ENCODE measurements at places on chromosomes 3 and 15.

DNA sequence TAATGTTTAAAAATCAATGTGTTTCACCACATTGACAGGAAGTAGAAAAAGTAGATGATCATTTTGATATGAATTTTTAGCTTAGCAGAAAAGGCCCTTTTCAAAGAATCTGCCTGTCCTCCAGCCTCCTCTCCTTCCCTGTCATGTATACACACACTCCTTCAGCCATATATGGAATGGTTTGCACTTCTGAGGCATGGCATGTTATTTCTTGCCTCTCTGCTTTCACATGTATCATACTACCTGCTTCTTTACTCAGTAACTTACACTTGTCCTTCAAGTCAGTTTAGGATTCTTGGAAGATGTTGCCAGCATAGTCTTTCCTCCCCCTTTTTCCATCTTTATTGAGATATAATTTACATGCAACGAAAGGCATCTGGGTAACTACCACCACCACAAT lies 79.0 kb downstream of the REC114 start:
- DNase-seq = no peak

DNA sequence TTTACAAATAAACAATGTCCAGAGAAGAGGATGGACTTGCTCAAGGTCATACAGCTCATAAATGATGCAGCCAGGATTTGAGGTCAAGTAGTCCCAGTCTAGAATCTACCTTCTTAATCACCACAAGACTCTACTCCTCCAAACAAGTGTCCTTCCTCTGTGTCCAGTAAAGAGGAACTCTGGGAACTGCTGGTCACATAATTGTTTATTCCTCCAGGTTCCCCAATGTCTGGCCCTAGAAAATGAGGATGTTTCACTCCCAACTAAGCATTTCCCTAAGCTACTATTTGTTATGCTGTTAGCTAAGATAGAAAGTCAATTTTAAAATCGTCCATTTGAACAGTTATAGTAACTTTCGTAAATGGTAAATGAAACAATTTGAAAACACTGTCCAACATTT lies 192.4 kb downstream of the FHIT start:
- no peak for DNase-seq

DNA sequence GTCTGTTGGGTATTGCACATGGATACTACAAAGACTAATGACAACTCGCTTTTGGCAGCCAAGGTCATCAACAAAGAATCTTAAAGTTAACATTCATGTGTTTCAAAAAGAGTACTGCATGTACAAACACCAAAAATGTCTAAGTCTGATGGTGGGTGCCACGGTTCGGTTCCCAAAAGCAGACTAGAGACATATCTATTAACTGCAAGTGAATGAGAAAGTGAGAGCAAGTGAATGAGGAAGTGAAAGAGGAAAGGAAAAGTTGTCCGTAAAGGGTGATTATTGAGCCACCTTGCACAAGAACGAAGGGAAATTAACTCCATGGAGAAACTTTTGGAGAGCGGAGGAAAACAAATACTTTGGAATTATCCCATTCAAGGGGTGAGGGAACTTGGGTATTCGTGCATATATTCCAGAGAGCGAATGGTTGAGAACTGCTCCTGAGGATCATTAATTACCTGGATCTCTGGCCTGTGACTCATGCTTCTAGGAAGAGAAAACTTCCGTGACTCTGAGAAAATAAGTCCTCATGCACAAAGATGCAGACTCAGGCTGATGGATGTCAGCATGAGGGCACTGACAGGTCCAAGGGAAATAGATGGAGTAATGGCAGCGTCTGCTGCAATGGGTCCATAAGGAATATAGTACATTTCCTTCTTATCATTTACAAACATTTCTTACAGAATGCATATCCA lies 336.5 kb upstream of the TGFBR2 start:
- no peak for DNase-seq

- no peak for DNase-seq
These were observed 5.7 kb upstream of the IQGAP1 start for GRCh38 chr15:90382320-90382719.

GRCh38 chr3:50550079-50550736 lies 17.3 kb downstream of the C3orf18 start:
- no peak for DNase-seq

DNA sequence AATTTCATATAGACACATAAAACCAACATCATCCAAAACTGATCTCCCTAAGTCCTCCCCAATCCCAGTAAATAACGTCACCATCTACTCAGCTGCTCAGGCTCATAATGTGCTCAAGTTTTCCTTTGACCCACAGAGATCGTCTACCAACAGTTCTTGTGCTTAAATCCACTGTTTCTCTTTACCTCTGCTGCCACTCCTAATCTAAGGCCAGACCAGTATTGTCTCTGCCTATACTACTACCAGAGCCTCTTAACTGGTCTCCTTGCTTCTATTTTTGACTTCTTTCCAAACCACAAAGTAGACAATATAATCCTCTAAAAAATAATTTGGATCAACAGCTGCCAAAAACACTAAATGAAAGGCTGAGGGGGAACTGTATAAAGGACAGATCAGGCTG lies 65.3 kb downstream of the CLASP2 start:
- no peak for DNase-seq

- DNase-seq = no peak
These were observed 332.7 kb upstream of the THBS1 start for GRCh38 chr15:39248204-39248603.

DNA sequence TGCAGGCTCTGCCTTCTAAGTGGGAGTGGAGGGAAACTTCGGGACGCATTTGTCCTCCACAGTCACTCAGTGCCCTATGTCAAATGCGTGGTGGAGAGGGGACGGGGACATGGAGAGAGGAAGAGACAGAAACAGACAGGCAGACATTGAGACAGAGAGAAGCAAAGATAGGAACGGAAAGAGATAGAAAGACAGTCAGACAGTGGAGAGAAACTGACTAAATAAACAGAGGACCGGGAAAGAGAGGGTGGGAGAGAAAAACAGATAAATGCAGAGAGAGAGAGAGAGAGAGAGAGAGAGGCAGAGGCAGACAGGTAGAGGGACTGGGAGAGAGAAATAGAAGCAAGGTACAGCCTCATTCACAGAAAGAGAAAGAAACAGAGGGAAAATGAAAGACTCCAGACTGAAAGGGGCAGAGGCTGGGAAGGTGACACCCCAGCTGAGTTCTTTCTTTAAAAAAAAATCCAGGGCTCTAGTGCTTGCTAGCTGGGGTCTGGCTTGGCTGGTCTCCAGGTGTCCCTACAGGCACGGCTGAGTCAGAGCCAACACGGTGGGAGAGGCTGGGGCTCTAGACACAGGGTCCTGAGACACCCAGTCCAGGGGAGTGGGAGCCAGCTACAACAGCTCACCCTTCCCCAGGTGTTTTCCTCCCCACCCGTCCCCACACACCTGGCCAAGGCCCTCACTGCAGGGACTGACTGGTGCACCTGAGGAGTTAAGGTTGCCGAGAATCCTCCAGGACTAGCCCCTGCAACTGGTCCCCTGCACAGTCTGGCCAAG lies 506.1 kb upstream of the PROK2 start:
- DNase-seq = no peak

DNA sequence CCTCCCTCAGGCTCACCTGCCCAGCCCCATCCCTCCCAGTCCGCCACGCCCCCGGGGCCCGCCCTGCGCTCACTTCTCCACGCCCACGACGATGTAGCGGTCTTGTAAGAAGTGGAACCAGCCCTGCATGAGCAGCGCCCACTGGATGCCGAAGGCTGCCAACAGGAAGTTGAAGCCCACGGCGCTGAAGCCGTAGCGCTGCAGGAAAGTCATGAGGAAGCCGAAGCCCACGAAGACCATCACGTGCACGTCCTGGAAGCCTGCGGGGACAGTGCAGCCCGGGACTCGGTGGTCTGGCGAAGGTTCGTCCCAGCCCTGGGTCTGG lies 9.7 kb downstream of the RHCG start:
- no peak for DNase-seq

GRCh38 chr15:80342148-80342547 lies 62.0 kb upstream of the ARNT2 start:
- no peak for DNase-seq

DNA sequence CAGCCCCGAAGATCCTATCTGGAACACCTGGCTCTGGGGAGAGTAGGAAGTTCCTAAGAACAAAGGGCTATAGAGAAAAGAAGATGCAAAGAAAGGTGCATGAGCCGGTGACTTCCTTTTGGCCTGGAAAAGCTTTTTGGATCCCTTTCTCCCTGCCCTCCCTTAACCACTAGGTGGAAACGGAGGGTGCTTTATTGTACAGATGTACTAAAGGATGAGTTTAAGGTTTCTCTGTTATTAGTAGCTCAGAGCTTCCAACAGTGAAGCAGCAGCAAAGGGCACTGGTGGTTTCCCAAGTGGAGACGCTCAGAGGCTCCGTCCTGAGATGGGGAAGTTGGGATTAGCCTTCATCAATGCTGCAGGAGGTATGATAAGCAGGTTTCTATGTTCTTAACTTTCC lies 5.9 kb upstream of the ADGRG7 start:
- DNase-seq = peak; percentile 27

DNA sequence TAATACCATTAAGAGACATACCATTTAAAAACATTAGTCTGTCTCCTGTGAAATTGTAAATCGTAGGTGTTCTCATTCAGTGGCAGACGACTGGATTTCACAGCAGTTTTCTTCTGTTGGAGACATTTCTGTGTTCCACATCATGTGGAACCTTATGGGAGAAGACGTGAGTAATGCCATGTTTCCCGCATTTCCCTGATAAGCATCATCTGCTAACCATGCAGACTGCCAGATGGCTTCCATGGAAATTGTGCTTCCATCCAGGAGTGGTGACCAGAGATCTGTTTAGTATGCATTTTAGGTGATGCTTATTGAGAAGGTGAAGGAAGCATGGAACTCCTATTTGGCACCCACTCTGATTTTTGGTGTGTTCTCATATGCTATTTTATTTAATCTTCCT lies 28.4 kb upstream of the ST3GAL6 start:
- DNase-seq = no peak

- no peak for DNase-seq
These were observed 2.8 kb upstream of the SMCO1 start for GRCh38 chr3:196517919-196518318.

- DNase-seq = no peak
These were observed 137.7 kb downstream of the ARPP21 start for GRCh38 chr3:35777065-35777464.

DNA sequence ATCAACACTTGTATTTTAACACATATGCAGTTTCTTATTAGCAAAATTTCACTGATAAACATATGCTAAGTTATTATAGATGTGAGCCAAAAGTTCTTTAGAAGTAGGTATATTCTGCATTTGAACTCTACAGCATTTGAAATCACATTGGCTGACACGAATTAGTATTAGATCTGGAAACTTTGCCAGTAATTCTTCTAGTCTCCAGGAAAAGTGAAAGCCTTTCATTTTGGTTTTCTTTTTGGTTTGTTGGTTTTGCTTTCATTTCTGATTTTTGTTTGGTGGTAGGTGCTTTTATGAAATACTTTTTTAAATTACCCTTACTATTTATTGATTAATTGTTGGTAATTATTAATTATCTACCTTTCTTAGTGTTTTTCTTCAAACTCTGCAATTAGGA lies 72.9 kb downstream of the RBMS3 start:
- DNase-seq = no peak

GRCh38 chr3:112908252-112908651 lies 61.6 kb upstream of the CD200R1L start:
- no peak for DNase-seq

- DNase-seq = no peak
These were observed 36.8 kb downstream of the BTD start for GRCh38 chr3:15638193-15638890.

DNA sequence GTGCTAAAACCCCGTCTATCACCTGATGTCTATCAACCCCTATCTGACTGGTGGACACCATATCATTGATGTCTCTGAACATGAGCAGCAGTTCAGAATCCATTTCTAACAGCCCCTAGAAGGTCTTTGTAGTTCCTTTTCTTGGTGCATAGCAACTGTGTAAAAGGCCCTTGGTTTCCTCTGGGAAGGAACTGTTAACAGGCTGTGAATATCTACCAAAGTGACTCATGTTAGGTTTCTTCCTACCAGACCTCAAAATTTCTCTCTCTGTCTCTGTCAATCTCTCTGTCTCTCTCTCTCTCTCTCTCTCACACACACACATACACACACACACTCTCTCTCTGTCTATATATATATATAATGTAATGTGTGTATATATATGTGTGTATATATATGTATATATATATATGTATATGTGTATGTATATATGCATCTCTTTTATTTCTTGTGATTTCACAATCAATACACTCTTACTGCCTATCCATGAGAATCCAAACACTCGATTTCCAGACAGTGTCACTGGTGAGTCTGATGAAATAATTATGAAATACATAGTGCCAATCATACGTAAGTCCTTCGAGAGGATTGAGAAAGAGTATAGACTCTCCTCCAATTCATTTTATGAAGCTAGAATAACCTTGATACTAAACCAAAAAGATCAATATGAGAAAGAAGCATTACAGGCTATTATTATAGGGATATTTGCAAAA lies 335.9 kb upstream of the SLCO3A1 start:
- DNase-seq = no peak

- DNase-seq = no peak
These were observed 48.8 kb downstream of the BLM start for GRCh38 chr15:90765966-90766365.

GRCh38 chr3:110062716-110063115 lies 725.4 kb upstream of the DPPA4 start:
- DNase-seq = no peak

DNA sequence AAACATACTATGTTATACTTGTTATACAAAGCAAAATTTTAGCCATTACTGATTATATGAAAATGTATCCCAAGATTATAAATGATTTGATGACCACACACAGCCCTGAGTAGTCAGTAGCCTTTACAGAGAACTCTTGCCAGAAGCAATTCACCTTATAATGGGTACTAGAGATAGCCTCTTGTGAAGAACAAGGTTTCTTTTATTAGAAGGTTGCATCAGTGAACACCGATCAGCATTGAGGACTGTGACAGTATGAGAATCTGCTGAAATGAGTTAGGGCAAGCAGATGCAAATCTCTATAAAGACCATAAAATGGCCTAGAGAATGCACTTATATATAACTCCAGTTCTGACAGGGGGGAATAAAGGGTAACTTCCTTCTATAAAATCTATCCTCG lies 10.1 kb downstream of the CDC25A start:
- no peak for DNase-seq

GRCh38 chr3:80424951-80425350 lies 657.2 kb upstream of the ROBO1 start:
- no peak for DNase-seq

DNA sequence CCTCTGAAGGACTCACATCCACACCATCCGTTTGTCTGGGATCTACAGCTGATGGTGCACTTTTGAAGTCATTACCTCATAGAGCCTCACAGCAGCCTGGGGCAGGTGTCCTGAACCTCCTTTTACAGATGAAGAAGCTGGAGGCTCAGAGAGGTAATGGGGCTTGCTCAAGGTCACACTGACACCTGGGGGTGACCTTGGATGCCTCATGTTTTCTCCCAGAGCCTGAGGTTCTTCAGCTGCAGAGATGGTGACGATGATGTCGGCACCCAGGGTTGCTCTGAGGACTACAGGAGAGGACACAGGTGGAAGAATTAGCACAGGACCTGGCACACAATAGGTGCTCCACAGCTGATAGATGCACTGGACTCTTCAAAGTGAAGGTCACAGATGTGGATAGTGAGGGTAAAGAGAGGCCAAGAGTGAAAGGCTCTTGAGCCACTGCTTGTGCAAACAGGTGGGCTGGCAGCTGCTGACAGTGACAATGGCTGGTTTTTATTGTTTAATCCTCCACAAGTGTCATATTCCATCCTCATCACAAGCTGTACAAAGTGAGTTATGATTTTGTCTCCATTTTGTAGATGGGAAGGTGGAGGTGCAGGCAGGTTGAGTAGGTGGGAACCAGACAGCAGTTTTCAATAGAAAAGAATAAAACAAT lies 17.4 kb upstream of the ATP2B2 start:
- no peak for DNase-seq

- DNase-seq = no peak
These were observed 80.7 kb downstream of the PPARG start for GRCh38 chr3:12369598-12369997.
